ENCODE measurements at places on chromosomes 6 and 20.

- DNase-seq = no peak
Measured at GRCh38 chr6:98039443-98039842, 756.4 kb upstream of the MMS22L start.

GRCh38 chr6:155186052-155186658 is 77.7 kb upstream of the CLDN20 start:
- DNase-seq = no peak

GRCh38 chr6:37679539-37680476 is 17.9 kb downstream of the MDGA1 start:
- no peak for DNase-seq

DNA sequence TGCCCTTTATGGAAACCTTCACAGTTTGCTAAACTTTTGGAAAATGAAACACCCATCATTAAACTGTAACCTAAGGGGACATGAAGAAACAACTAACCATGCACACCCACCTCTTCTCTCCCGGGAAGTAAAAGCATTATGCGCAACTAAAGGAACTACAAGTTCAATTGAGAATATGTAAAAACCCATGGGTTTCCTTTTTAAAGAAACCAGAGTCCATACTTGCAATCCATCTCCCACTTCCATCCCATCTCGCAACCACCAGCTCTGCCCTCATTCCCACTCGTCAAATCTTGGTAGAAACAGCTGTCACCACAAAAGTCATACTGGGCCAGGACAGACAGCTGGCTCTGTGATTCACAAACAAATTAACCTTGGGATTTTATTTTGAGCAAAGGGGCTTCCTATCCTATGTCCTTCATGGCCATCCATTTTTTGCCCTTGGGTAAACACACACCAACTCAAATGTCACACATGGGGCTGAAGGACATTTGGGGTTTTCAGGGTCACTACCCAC is 81.5 kb downstream of the HAO1 start:
- no peak for DNase-seq

DNA sequence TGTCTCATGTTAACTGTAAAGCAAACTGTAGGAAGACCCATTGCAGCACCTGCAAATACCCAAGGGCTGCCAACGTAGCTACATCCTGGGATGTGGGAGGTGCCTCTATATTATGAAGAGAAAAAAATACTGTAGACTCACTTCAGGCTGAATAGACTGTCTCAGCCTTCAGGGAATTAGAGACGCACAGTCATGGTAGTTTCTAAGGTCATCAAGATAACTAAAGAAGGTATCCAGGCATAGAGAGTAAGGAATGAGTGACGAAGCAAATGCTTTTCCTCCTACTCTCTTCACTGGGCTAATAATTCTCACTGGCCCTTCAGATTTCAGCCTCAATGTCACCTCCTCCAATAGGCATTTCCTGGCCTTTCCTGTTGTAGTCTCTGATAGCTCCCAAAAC is 121.6 kb upstream of the ECI2 start:
- DNase-seq = no peak

DNA sequence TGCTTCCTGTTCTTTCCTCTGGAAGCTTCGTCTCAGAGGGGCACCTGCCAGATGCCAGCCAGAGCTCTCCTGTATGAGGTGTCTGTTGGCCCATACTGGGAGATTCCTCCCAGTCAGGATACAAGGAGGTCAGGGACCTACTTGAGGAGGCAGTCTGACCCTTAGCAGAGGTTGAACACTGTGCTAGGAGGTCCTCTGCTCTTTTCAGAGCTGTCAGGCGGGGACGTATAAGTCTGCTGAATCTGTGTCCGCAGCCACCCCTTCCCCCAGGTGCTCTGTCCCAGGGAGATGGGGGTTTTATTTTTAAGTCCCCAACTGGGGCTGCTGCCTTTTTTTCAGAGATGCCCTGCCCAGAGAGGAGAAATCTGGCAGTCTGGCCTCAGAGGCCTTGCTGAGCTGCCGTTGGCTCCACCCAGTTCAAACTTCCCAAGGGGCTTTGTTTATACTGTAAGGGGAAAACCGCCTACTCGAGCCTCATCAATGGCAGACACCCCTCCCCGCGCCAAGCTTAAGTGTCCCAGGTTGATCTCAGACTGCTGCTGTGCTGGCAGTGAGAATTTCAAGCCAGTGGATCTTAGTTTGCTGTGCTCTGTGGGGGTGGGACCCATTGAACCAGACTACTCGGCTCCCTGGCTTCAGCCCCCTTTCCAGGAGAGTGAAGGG is 326.7 kb downstream of the BCKDHB start:
- no peak for DNase-seq

GRCh38 chr20:48284837-48285236 is 499.6 kb upstream of the SULF2 start:
- DNase-seq = no peak

GRCh38 chr20:61990484-61990883 is 75.2 kb downstream of the TAF4 start:
- no peak for DNase-seq

- DNase-seq = no peak
Measured at GRCh38 chr20:1807394-1807793, 87.8 kb upstream of the SIRPA start.

DNA sequence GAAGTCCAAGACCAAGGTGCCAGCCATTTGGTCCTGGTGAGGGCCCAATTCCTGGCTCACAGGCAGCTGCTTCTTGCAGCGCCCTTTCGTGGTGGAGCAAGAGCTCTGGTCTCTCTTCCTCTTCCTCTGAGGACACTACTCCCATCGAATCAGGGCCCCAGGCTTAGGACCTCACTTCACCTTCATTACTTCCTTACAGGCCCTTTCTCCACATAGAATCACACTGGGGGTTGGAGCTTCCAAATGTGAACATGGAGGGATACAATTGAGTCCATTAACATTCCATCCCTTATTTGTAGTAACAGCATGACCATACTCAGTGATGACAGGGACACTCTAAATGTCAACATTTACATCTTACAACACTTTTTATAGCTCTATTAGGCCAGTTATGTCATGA is 2.3 kb downstream of the RAMACL start:
- DNase-seq = no peak

- DNase-seq = no peak
Measured at GRCh38 chr6:44176762-44177509, 18.3 kb downstream of the CAPN11 start.

- no peak for DNase-seq
Measured at GRCh38 chr6:137246791-137247202, 27.6 kb upstream of the IFNGR1 start.

DNA sequence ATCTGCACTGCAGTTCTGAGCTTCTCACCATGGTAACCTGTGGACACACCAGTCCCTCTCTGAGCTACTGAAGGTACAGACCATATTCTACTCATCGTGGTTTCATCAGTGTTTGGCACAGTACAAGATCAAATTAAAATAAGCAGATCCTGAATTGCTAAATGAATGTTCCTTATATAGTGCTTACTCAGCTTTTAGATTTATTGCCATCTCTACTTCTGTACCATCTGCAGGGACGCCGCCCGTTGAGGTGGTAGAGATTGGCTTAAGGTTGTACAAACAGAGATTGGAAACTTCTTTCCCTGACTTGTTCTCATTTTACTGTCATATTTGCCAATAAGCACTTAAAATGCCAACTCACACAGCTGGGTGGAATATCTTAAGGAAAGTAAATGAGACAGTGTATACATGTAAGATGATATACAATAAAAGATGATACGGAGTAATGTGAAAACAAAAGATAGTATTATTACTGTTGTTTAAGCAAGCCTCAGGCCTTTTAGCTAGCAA is 223.4 kb upstream of the FOXQ1 start:
- no peak for DNase-seq

DNA sequence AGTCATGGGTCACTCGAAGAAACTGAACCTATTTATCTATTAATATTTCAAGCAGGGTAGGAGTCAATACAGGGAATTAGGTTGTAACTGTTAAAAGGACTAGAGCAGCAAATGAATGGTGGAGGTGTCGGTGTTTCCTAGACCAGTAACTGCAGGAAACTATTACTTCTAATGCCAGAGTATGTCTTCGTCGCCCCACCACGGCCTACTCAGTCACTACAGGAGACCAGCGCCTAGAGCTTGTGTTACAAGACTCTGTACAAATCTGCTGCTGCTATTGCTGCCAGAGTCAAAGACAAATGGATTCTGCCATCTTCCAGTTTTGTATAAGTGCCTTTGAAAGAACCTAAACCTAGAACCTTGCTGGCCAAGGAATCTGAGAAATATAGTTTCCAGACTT is 343.9 kb downstream of the SOX4 start:
- no peak for DNase-seq

GRCh38 chr6:111358454-111358853 is 124.6 kb downstream of the REV3L start:
- DNase-seq = no peak

DNA sequence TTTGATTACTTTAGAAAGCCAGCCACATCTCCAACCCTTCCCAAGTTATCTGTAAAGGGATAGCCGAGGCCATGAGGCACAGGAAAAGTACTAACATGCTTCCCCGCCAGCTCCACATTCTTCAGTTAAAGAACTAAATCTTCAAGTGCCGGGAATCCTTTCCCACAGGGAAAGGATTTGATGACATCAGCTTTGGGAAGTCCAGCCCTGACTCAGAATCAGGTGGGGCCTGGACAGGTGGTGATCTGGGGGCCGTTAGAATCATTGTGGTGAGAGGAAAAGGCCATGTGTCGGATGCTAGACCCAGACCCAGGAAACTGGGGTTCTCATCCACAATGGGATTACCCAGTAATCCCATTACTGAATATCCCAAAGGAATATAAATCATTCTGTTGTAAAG is 580.0 kb downstream of the QKI start:
- no peak for DNase-seq

GRCh38 chr6:53691252-53691651 is 25.7 kb upstream of the KLHL31 start:
- no peak for DNase-seq

DNA sequence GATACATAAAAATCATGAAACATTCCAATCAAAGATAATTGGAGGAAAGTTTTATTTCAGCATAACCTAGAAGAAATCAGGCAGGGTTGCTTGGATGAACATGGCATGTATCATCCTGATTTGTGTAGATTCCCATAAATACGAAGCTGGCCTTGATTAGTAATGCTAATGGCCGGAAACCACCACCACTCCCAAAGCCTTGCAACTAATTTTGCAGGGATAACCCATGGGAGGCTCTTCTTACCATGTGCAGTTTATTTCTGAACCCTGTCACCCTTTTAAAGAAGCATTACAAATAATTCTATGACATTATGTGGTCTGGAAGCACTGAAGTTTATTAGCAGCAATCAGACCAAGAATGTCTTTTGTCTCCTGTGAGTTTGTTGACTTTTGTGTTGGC is 80.8 kb downstream of the AIG1 start:
- no peak for DNase-seq

DNA sequence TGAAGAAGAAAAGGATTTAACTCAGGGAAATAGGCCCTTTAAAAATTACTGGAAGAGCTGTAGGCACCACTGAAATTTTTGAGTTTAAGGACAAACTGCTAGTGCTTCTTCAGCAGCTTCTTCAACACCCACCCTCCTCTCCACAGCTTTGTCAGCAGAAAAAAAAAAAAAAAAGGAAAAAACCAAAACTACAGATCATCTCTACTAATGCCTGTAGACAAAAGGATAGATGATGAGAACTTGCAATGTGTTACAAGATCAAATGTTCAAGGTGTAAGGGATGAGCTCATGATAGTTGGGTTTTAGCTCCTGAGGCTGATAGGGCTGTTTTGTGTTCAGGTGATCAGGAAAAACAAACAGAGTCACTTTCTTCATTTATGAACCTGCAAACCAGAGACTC is 55.2 kb upstream of the PREP start:
- no peak for DNase-seq

DNA sequence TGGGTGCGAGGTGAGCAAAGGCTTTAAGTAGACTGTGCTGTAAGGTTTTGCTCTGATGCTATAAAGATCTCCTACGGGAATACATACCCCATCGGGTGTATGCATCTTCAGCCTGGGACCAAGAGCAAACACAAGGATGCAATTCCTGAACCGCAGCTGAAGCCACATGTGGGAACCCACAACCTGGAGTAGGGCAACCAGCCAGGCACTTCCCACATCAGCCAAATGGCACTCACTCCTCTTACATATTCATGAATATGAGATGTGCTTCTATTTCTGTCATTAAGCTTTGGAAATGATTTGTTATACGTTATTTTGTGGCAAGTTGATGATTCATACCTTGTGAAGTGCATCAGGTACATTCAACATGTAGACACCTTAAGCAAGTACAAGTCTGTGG is 619.2 kb downstream of the C6orf118 start:
- DNase-seq = no peak

GRCh38 chr6:81834141-81834681 is 81.7 kb upstream of the TENT5A start:
- DNase-seq = no peak

DNA sequence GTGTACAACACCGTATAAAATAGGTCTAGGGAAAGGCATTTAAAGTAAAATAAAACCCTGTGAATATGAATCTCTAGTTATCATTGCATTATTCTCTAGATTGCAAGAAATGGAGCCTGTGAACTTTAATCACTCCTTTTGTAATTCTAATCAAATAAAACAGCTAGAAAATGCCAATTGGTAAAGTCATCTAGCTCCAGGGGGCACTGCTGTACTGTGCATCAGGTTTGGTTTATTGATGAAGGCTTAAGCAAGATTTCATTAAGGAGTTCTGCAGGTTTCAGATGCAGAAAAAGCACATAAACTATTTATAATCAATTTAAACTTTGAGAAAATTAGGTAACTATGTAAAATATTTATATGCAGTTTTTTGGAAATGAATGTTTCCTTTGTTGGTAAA is 645.0 kb downstream of the PHF3 start:
- no peak for DNase-seq

DNA sequence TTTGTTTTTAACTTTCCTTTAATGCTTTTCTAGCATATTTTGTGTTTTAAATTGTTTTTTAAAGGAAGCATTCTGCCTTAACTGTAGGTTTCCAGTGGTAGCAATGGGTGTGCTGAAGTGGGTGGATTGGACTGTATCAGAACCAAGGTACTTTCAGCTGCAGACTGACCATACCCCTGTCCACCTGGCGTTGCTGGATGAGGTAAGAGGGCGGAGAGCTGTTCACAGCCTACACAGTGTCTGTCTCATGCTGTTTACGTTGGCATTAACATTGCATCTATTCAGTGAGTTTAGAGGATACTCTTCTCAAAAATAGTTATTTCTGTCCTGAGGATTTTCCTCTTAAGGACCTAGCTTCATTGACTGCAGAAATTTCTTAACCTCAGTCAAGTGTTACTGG is 11.9 kb downstream of the NELFCD start:
- DNase-seq = no peak

DNA sequence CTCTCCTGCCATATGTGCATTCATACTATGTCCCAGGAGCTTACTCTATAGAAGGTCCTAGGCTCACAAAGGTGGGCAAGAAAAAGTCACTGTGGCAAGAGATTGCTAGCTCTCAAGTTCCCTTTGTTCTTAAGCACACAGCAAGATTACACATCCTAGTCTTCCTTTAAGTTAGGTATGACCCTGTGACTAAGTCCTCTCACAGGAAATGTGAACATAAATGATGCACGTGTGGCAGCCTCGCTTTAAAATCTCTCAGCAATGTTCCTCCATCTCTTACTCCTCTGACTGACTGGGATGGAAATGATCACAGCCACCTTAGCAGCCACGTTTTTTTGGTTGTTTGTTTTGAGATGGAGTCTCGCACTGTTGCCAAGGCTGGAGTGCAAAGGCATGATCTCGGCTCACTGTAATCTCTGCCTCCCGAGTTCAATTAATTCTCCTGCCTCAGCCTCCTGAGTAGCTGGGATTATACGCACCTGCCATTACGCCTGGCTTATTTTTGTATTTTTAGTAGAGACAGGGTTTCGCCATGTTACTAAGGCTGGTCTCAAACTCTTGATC is 35.7 kb upstream of the HAO1 start:
- DNase-seq = no peak

- DNase-seq = no peak
Measured at GRCh38 chr6:80862756-80863155, 756.3 kb downstream of the BCKDHB start.

GRCh38 chr6:152351110-152351509 is 286.1 kb downstream of the SYNE1 start:
- no peak for DNase-seq
